ENCODE measurements at places on chromosomes 2 and 18.
A peak's percentile ranks its signal among the peaks of the same experiment; 100 is the strongest.

- no peak for DNase-seq
Measured at GRCh38 chr2:234100686-234101085, 50.2 kb downstream of the SPP2 start.

DNA sequence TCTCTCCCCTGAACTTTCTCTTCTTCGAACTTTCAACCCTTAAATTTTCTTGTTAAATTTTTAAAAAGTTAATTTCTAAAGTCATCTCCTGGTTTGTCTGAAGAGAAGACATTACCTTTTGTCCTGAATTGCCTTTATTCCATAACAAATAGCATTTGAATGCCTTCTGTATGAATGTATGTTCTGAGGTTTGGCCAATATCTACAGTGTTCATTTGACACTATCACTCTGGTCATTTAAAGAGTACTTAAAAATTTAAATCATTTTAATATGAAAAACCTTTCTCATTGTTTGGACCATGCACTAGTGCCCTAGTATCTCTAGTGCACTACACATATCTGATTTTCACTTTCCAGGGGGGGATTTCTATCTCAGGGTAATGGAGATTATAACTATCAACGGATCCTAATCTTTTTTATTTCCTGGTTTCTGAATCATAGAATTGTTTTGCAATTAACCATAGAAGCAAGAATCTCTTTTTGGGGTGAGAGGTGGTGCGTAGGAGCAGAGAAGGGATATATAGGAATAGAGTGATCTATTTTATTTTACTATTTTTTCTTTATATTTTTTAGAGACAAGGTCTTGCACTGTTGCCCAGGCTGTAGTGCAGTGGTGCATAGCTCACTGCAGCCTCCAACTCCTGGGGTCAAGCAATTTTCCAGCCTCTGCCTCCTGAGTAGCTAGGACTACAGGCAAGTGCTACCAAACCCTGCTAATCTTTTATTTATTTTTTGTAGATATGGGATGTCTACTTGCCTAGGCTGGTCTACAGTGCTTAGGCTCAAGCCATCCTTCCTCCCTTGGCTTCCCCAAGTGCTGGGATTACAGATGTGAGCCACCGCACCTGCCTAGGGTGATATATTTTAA is 25.5 kb downstream of the TANC1 start:
- no peak for DNase-seq

DNA sequence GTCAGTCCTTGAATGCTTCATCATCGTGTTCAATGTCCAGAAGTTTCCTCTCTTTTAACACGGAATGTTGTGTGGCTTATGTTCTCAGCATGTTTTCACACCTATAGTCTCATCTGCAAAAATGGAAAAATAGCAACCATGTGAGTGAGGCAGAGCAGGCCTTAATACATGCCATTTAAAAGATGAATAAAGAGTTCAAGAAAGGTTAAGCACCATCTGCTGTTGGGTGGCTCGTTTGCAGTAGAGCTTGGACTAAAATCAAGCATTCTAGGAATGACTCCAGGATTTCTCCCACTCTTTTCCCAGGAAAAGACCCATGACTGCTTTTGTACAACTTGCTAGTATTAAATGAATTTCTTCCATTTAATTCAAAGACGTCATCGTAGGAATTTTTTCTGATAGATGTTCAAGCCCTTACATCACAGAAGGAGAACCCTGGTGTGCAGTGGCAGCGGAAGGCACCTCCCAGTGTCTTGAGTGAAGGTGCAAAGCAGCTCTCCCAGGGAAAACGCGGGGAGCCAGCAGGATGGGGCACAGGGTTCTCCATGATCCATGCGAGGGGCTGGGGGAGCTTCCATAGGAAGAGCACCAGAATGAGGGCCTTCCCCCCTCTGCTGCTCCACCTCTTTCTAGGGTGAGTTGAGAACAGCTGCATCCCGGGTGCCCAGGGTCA is 9.6 kb downstream of the DCDC2C start:
- DNase-seq: no peak

DNA sequence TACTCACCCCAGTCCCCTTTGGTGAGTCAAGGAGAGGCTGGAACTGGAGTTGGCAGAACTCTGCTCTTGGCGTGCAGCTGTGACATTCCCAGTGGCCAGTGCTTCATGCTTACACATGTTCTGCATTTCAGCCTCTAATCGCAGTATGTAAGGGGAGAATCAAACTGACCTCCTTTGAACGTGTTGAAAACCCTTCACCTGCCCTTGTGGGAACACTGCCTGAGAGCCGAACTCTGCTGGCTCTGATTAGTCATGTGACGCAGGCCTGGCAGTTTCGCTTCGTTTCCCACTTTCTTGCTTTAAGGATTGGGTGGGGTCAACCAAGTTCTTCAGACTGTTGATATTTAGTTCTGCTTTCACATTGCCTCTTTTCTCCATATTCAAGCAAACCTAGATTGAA is 173.8 kb upstream of the BCL2L11 start:
- no peak for DNase-seq

GRCh38 chr2:116988303-116988702 is 826.2 kb upstream of the DDX18 start:
- no peak for DNase-seq

GRCh38 chr2:206974551-206974950 is 35.2 kb downstream of the CPO start:
- no peak for DNase-seq

DNA sequence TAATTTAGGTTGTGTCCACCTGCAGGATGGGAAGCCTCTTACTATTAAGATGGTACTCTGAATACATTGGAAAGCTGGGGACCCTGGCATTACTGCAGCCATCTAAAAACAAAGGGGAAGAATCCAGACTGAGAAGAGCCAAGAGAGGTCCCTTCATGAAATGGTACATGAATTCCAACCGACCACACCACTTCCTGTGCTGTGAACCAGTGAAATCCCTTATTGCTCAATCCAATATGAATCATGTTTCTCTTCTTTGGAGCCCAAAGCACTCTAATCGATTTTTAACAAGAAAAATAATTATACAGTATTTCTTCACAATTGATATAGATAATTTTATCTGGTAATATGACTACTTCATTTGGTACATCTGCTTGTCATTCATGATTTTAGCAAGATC is 479.7 kb upstream of the RAB6C start:
- DNase-seq: no peak

DNA sequence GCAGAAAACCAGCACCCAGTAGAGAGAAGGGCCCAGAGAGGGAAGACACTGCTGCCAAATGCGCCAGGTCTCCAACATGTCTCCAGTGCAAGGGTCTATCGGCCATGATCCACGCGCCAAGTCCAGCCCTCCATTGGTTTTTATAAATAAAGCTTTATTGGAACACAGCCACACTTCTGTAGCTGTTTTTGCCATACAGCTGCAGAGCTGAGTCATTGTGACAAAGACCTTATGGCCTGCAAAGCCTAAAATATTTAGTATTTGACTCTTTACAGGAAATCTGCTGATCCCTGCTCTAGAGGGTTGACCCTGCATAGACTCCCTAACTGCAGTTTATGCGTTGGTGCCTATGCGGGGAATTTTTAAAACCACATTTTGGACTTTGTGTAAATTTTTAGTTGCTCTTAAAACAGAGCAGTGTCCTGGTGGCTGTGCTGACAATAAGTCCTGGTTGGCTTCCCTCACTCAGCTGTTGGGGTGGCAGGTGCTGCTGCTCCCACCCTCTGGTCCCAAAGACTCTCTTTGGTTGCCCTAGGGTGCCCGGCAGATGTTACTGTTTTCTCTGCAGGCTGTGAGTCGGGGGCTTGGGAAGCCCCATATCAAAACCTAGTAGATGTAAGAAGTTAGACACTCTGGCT is 154.9 kb downstream of the CTIF start:
- DNase-seq: no peak

DNA sequence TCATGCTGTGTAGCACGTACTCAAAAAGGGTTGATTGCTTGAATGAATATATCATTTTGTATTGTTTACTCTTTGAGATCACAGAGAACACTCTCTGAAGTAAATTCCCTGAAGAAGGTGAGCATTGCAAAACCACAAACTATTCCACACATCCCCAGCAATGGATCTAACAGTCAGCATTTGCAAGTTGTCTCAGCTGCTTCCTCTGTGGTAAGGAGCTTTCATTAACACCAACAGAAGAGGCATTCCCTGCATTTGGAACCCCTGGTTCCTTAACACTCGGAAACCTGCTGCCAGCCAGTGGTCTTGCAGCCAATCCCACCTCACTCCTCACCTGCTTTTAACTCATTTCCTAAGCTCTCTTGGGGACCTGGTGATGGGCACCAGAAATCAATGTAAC is 108.4 kb downstream of the IRS1 start:
- DNase-seq: no peak

GRCh38 chr2:88549616-88550292 is 77.5 kb downstream of the EIF2AK3 start:
- no peak for DNase-seq

- DNase-seq: no peak
Measured at GRCh38 chr2:221272729-221273128, 299.4 kb downstream of the EPHA4 start.

- no peak for DNase-seq
Measured at GRCh38 chr2:216402751-216403150, 9.5 kb upstream of the SMARCAL1 start.

- DNase-seq: no peak
Measured at GRCh38 chr18:31819106-31819924, 58.6 kb upstream of the SLC25A52 start.

DNA sequence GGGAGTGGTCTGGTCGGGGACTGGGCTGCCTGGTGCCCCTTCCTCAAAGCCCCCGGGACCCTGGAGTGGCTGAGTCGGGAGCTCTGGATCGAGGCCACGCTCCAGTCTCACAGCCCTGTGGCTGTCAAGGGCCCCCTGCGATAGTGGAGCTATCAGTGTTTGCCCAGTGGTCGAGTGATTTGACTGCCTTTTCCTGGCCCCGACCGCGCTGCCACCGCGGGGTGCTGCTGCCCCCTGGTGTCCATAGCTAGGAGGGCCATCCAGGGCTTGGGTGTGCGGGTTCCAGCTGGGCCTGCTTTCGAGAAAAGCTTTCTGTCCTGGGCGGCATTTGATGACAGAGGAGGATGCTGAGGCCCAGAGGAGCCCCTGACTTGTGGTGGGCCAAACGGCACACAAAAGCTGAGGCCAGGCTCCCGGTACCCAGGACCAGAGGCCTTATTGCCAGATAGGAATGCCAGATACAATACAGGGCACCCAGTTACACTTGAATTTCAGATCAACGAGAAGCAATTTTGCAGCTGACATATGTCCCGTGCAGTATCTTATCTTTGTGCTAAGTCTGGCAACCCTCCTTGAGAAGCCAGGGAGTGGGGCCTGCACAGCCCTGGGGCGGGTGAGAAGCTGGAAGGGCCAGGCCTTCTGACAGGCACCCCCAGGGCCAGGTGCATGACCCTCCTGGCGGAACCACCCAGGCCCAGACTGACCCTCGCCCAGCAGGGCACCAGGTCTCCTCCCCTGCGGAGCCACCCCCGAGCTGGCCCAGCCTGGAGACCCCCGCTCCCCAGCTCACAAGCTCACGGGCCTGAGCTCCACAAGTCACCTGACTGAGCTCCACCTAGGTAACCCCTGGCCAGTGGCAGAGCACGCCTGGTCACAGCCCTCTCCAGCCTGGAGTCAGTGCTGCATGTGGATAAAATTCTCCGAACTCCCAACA is 13.0 kb downstream of the ODC1 start:
- peak; percentile 82 for DNase-seq

GRCh38 chr18:61001138-61001537 is 332.1 kb upstream of the CDH20 start:
- DNase-seq: no peak

- DNase-seq: no peak
Measured at GRCh38 chr18:44743631-44744030, 62.9 kb downstream of the SETBP1 start.

- DNase-seq: no peak
Measured at GRCh38 chr2:216352653-216353270, 19.5 kb downstream of the MARCHF4 start.

DNA sequence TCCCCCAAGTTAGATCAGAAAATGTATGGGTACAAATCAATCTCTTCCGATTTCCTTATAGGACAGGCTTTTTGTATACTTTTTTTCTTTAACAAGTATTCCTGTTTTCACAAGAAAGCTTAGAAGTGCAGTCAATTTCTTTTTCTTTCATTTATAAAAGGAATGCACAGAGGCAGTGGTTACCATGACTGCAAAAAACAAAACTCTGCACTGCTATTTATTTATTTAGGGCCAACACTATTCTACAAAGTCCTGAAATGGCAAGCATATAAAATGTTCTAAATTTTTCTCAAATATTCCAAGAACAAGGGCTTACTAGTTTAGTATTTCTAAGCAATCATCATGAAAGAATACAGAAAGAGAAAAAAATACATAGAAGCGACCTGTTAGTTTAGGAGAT is 22.2 kb downstream of the ATAD2B start:
- DNase-seq: no peak

DNA sequence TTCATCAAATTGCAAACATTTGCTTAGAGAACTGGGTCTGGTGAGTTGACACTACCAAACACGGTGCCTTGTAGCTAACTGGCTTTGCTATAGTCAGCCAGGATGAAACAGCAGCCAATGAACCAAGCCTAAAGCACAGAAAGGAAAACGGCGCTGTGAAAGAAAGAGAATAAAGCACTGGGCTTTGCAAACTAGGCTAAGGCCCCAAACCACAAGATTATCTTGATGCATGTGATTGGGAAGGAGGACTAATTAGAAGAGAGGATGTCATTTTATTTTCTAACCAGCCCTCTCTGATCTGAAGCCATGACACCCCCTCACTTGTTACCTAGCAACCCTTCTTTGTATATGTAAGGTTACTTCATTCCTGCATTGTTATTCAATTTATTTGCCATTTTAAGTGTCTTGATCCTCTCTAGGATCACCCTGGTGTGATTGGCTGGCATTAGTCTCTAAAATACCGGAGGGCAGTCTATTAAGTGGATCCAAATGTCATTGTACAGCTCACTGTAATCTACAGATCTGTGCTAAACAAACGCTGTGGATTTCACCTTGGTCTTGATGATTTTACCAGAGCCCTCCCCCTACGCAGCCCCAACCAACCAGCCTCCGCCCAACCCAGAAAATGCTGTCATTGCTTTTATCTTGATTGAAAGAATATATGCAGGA is 395.4 kb upstream of the ACVR2A start:
- no peak for DNase-seq

- no peak for DNase-seq
Measured at GRCh38 chr18:63603772-63604171, 16.6 kb downstream of the SERPINB13 start.

DNA sequence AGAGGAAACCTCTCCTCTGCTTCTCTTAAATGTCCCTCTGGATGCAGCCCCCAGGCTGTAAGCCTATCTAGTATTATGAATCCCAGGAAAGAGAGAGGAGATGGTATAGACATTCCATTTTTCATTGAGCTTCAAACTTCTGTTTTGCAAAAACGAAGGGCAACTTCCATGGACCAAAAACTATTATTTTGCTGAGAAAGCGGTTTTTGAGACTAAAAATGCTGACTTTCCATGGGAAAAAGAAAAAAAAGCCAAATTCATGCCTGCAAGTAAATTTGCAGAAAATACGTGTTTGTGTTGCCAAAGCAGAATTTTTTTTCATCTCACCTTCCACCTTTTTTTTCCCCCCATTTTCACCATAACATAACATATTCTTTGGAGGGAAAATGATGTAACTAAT is 272.5 kb upstream of the CELF4 start:
- no peak for DNase-seq

DNA sequence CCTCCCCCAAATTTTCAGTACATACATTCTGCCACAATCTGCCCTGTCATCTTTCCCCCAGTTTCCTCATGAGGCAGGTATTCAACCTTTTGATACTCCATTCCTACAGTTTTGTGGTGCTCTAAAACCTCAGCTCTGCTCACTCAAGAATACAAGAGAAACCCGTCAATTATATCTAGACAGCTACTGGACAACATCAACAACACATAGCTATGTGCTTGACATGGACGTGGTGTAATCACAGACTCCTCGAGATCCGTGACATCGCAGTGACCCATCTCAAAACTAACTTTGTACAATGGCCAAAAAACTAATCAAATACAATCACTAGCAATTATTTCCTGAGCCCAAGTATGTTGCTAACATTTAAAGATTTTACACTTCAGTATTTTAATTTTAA is 23.6 kb downstream of the WDSUB1 start:
- DNase-seq: no peak

Measured in activated CD4-positive, CD25-positive, alpha-beta regulatory T cell treated with anti-CD3 and anti-CD28 coated beads, Interleukin-2, amount 50 U/mL, for 72 hours (primary cell).